ENCODE measurements at places on chromosomes 5 and 9. TPM values are rescaled to one million over a fixed set of nuclear protein-coding genes. Genes with fewer than 3 reads are reported as not detected.

Gene CDX1
- 1.3 TPM for total RNA-seq

GRCh38 chr9:129751841-129752801, 721 bp downstream of the PTGES start:
- H3K27me3 ChIP-seq: no peaks in the 10 kb centered on the region
- peak; percentile 67 for DNase-seq
- H3K4me1 ChIP-seq: no peaks in the 10 kb centered on the region
- peak overlapping the region; percentile 80 for H3K27ac ChIP-seq

- H3K27ac ChIP-seq: no peak overlapping the region
- no peak for DNase-seq
- H3K27me3 ChIP-seq: no peaks in the 10 kb centered on the region
- no peaks in the 10 kb centered on the region for H3K4me1 ChIP-seq
These were observed 287.3 kb downstream of the EFNA5 start for GRCh38 chr5:107383414-107383813.

GRCh38 chr9:118609355-118610044, 759.7 kb downstream of the BRINP1 start:
- H3K4me3 ChIP-seq: no peak overlapping the region
- no peak overlapping the region for H3K27ac ChIP-seq
- H3K4me1 ChIP-seq: no peaks in the 10 kb centered on the region
- no peaks in the 10 kb centered on the region for H3K36me3 ChIP-seq
- no peaks in the 10 kb centered on the region for H3K27me3 ChIP-seq
- DNase-seq: no peak

DNA sequence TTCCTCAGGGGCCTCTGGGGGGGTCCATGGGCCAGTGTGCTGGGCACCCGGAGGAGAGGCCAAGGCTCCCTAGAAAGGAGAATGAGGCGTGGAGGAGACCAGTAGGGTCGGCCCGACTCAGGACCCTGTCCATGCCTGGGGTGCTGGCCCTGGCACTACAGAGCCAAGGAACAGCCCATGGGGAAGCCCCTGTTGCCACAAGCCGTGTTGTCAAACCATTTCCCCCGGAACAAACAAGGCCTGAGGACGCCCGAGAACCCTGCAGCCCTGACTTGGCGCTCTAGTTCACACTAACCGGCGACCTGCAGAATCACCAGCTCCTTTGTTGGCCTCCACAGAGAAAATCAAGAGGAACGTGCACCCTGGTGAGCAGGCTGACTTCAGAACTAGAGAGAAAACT, 41.6 kb upstream of the SLC12A7 start:
- peaks cover 25% of the 10 kb centered on the region for H3K27me3 ChIP-seq
- H3K27ac ChIP-seq: no peak overlapping the region
- H3K4me1 ChIP-seq: peaks cover 7% of the 10 kb centered on the region

Gene KCTD16
- total RNA-seq: 0.33 TPM

- no peak for DNase-seq
- no peak overlapping the region for H3K4me3 ChIP-seq
- no peaks in the 10 kb centered on the region for H3K4me1 ChIP-seq
- no peaks in the 10 kb centered on the region for H3K27me3 ChIP-seq
- no peaks in the 10 kb centered on the region for H3K36me3 ChIP-seq
- H3K27ac ChIP-seq: no peak overlapping the region
These were observed 255.8 kb downstream of the ROR2 start for GRCh38 chr9:91694081-91694870.

GRCh38 chr5:136434795-136435194, 69.5 kb upstream of the TRPC7 start:
- H3K4me3 ChIP-seq: no peak overlapping the region
- H3K4me1 ChIP-seq: no peaks in the 10 kb centered on the region
- no peak for DNase-seq
- no peaks in the 10 kb centered on the region for H3K27me3 ChIP-seq
- no peaks in the 10 kb centered on the region for H3K36me3 ChIP-seq

- no peak for DNase-seq
- no peak overlapping the region for H3K27ac ChIP-seq
- H3K27me3 ChIP-seq: no peaks in the 10 kb centered on the region
- peaks cover 3% of the 10 kb centered on the region for H3K4me1 ChIP-seq
These were observed 27.1 kb downstream of the LCP2 start for GRCh38 chr5:170270293-170271069.

DNA sequence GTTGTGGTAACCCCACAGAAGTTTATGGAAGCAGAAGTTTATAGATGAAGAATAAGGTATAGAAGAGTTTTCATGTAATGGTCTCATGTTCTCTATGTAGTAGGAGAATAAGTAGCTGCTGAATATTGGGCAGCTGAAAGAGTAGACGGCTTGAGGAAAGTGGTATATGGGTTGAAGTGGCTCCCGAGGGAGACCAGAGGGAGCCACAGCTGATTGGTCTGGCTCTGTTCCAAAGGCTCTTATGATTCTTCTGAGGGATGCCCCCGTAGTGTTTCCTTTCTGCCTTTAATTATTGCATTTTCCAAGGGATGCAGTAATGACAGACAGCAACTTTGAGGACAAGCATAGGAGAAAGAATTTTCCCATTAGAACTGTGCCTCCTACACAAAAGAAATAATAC, 30.1 kb upstream of the TENT2 start:
- H3K36me3 ChIP-seq: no peaks in the 10 kb centered on the region
- no peak overlapping the region for H3K27ac ChIP-seq
- H3K4me1 ChIP-seq: no peaks in the 10 kb centered on the region
- no peak for DNase-seq
- H3K4me3 ChIP-seq: no peak overlapping the region
- no peaks in the 10 kb centered on the region for H3K27me3 ChIP-seq
